ENCODE measurements at places on chromosomes 5 and 9.

GRCh38 chr9:89872426-89872912 lies 267.7 kb downstream of the GADD45G start:
- DNase-seq, result no peak

GRCh38 chr9:25449503-25449902 lies 228.7 kb downstream of the TUSC1 start:
- DNase-seq, result no peak

DNA sequence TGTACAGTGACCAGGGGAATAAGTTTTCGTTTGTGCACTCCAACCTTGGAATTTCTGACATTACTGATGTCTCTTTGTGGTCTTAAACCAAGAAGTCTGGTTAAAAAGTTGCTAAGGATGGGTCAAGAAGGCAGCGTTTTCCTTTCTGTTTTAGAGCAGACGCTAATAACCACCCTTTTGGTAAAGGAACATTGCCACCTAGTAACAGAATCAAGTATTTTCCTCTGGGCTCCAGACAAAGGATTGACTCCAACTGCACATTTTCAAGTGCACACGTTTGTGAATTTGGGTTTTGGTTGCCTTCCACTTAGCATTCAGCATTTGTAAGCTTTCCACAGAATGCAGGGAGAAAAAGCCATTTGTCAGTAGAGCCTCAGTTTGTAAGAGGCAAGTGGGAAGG lies 22.2 kb upstream of the CEP78 start:
- DNase-seq, result peak; percentile 21

GRCh38 chr5:160793530-160793899 lies 58.5 kb downstream of the ATP10B start:
- no peak for DNase-seq

- no peak for DNase-seq
Measured at GRCh38 chr9:98409719-98410118, 154.3 kb upstream of the TBC1D2 start.

GRCh38 chr5:62327138-62328053 lies 21.4 kb downstream of the KIF2A start:
- DNase-seq, result no peak

DNA sequence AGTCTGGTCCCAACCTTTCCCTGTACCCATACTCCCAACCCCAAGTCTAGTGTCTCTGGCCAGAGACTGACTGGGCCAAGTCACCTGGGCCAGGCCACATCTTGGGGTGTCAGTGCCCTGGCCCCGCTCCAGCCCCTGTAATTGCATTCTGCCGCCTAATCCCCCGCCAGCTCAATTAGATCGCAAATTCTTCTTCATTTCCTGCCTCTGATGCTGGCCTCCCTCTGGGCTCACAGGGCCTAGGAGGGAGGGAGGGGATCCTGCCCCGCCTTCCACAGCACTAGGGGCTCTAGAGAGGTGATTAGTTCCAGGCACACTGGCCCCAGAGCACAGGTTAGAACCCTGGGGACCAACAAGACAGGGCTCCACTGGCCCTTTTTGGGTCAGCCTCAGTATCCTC lies 5.5 kb downstream of the CXXC5 start:
- DNase-seq, result no peak

DNA sequence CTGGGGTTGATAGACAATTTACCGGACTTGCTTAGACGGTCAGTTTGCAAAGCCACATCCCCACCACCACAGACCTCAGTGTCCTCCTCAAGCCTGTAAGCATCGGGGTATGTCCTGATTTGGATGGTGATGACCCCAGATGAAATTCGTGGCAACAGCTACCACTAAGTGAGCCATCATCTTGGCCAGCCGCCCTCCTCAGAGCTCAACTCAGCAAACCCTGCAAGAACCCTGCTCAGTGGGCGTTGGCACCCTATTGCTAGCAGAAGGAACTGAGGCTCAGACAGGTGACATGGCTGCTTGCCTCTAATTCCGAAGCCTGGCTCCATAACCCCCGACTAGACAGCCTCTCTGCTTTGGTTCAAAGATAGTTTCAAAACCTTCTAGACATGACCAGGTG lies 41.4 kb upstream of the BARHL1 start:
- DNase-seq, result no peak
